Brain pericyte (primary cell): ENCODE measurements at places on chromosomes 2 and 18.

GRCh38 chr2:47645246-47645645 is 137.7 kb upstream of the MSH6 start:
- no peak for DNase-seq

GRCh38 chr2:200158647-200159356 is 147.7 kb upstream of the SPATS2L start:
- no peak for DNase-seq

- no peak for DNase-seq
These were observed 41.8 kb downstream of the SLC14A1 start for GRCh38 chr18:45765796-45766195.

- DNase-seq, result no peak
These were observed 103.0 kb upstream of the ITGB6 start for GRCh38 chr2:160303076-160303475.

- DNase-seq, result no peak
These were observed 42.0 kb downstream of the CTNNA2 start for GRCh38 chr2:79554899-79555298.

DNA sequence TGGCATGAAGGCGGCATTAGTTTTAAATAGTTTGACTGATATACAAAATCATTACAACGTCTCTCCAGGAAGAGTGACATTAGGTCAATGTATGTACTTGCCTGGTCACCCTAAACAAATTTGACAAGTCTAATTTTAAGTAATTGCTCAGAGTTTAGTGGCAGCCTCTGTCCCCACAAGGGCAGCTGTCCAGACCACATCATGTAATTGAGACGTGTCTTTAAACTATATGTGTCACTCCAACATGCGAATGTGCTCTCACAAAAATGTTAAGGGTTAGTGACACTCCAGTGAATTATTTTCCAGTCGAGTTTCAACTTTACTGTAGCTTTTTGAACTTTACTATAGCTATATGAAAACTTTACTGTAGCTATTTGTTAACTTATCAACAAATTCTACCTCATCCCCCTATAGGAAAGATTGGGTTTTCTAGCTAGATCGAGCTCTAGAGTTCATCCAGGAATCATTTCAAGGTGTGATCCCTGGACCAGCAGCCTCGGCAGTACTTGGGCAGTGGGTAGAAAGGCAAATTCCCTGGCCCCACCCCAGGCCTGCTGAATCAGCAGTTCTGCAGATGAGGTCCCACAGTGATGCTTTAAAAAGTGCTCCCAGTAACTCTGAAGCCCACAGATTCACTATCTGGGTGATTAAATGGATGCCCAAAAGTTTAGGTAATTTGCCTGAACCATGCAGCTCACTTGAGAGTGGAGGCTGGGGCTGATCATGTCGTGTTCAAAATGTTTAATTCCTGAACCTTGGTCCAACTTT is 66.4 kb upstream of the POU3F3 start:
- no peak for DNase-seq

GRCh38 chr2:226378753-226379705 is 420.6 kb downstream of the IRS1 start:
- DNase-seq, result no peak
